Hair follicular keratinocyte (primary cell): ENCODE measurements at places on chromosomes 6 and 20. TPM values are rescaled to one million over a fixed set of nuclear protein-coding genes. Genes with fewer than 3 reads are reported as not detected.

Gene ECT2L
- total RNA-seq = not detected in 2 replicates

Gene PDYN
- total RNA-seq = not detected in 2 replicates

Gene CCNC
- total RNA-seq = 76.4 and 106 TPM in 2 replicates

Gene PLA2G7
- 0.04 and 0.78 TPM in 2 replicates for total RNA-seq

Gene DDO
- total RNA-seq = 0.04 and 0.23 TPM in 2 replicates

Gene HTR1B
- total RNA-seq = 1.3 and 1.4 TPM in 2 replicates

Gene SMOC2
- total RNA-seq = not detected in 2 replicates

Gene TRIM40
- total RNA-seq = not detected in 2 replicates

Gene CAP2
- 3.3 and 4.4 TPM in 2 replicates for total RNA-seq

Gene NKX2-2
- total RNA-seq = not detected in 2 replicates

Gene PPP1R3G
- 0.04 and 0.23 TPM in 2 replicates for total RNA-seq

Gene SLC2A10
- 0.16 and 0.19 TPM in 2 replicates for total RNA-seq

Gene PDE7B
- total RNA-seq = under 0.01 and 0.11 TPM in 2 replicates

Gene BPIFA1
- total RNA-seq = not detected in 2 replicates

Gene HTR1E
- total RNA-seq = not detected in 2 replicates
